SJCRH30 (cell line): ENCODE measurements at places on chromosomes 16 and 17. TPM values are rescaled to one million over a fixed set of nuclear protein-coding genes. Genes with fewer than 3 reads are reported as not detected.

Gene ZNF624
- 18.0 and 21.0 TPM in 2 replicates for total RNA-seq

Gene SSTR5
- 3.7 and 4.5 TPM in 2 replicates for total RNA-seq

Gene FBXW10
- 0.15 and 0.20 TPM in 2 replicates for total RNA-seq

Gene KRTAP4-11
- not detected in 2 replicates for total RNA-seq

Gene OR4D1
- total RNA-seq = not detected in 2 replicates

Gene CIBAR2
- 0.04 and 0.41 TPM in 2 replicates for total RNA-seq

Gene DNAH9
- total RNA-seq = 0.13 and 0.16 TPM in 2 replicates
